ENCODE measurements at places on chromosomes 16 and 17.
A peak's percentile ranks its signal among the peaks of the same experiment; 100 is the strongest.

- DNase-seq, result no peak
These were observed 81.5 kb downstream of the TUBD1 start for GRCh38 chr17:59811209-59811608.

DNA sequence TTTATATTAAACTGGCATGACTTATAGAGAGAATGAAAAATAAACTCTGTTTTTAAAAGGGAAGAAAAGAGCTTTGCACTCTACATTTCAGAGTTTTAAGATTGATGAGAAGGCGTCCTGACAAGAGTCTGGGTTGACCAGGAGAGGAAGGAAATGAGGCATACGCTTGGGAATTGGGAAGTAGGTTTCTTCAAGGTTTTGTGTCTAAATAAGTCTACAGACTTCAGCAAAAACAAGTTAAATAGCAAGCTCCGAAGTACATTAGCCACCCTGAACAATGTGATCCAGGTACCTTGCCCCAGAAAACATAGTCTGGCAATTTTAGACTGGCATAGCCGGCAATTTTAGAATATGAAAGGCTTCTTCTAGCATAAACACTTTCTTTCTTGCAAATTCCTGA lies 28.5 kb upstream of the CCDC182 start:
- DNase-seq, result no peak

DNA sequence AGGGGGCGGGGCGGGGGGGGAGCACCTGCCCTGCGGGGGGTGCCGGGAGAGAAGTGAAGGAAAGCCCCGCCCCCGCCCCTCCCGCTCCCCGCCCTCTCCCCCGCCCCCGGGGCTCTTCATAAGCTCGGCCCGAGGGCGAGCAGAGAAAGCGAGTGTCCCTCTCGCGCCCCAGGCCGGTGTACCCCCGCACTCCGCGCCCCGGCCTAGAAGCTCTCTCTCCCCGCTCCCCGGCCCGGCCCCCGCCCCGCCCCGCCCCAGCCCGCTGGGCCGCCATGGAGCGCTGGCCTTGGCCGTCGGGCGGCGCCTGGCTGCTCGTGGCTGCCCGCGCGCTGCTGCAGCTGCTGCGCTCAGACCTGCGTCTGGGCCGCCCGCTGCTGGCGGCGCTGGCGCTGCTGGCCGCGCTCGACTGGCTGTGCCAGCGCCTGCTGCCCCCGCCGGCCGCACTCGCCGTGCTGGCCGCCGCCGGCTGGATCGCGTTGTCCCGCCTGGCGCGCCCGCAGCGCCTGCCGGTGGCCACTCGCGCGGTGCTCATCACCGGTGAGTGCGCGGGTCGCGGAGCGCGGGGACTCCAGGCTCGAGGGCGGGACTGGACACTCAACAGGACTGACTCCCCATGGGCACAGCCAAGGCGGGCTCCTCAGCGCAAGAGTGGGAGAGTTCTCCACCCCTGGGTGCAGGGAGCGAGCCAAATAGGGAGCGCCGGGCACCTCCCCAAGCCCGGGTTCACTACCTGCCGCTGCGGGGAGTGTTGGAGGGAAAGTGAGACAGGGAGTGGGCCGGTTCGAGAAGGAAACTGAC lies at the start of gene HSD11B2:
Gene HSD11B2, plus strand, starts transcription at position 145 of the 798 bp plus-strand sequence. Its CDS starts 128 bp downstream, at position 273.
- peak; percentile 71 for DNase-seq

DNA sequence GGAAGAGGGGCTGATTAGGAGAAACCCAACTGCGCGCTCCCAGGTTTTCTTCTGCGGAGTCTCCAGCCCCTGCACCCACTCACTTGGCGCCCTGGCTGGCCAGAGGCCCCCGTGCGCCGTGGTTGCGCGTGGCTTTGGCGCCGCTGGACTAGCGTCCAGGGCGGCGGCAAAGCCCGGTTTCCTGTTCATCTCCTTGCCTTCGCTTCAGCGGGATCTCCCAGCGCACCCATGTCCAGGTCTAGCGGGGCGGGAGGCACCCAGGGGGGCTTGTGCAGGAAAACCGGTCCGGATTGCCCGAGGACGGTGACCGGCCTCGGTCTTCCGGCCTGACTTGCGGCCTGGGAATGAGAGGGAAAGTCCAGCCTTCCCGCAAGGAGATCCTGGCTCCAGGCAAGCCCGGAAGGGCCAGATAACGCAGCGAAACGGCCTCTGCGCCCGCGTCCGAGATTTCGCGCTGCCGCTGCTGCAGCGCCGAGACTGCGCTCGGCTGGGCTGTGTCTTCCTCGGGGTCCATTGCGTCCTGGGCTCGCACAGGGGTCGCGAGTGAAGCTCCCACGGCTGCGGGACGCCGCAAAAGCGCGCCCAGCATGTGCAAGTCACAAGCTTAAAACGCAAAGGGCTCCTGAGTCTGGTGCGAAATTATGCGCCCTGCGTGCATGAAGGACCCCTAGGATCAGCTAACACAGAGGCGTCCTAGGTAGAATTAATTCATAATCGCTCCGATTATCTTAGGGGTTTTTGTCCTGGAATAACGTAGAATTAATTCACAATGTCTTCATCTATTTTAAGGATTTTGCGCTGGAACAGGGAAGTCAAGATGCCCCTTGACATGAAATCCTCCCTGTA lies 5.7 kb downstream of the FOXF1 start:
- no peak for DNase-seq

GRCh38 chr17:79049821-79050220 lies 24.8 kb upstream of the ENGASE start:
- DNase-seq, result no peak

GRCh38 chr17:80943346-80944145 lies 48.1 kb upstream of the CHMP6 start:
- DNase-seq, result no peak

- DNase-seq, result no peak
These were observed 612.3 kb upstream of the EEF2KMT start for GRCh38 chr16:5709889-5710288.

DNA sequence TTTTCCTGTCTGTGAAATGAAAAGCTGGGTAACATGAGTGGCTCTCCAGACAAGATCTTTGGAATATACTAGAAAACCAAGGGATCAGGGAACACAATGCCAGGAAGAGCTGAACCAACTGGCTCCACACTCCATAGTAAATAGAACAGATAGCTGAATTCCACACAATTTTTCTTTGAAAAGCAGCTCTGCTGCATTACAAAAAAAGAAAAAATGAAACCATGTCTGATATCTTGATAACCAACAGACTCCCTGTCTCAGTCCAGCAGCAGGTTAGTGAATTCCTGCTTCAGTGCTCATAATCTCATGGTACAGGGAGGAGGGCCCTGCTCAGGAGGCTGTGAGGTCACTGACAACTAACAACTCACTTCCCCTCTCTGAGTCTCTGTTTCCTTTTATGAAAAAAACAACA lies 97.1 kb downstream of the CDH11 start:
- DNase-seq, result no peak

DNA sequence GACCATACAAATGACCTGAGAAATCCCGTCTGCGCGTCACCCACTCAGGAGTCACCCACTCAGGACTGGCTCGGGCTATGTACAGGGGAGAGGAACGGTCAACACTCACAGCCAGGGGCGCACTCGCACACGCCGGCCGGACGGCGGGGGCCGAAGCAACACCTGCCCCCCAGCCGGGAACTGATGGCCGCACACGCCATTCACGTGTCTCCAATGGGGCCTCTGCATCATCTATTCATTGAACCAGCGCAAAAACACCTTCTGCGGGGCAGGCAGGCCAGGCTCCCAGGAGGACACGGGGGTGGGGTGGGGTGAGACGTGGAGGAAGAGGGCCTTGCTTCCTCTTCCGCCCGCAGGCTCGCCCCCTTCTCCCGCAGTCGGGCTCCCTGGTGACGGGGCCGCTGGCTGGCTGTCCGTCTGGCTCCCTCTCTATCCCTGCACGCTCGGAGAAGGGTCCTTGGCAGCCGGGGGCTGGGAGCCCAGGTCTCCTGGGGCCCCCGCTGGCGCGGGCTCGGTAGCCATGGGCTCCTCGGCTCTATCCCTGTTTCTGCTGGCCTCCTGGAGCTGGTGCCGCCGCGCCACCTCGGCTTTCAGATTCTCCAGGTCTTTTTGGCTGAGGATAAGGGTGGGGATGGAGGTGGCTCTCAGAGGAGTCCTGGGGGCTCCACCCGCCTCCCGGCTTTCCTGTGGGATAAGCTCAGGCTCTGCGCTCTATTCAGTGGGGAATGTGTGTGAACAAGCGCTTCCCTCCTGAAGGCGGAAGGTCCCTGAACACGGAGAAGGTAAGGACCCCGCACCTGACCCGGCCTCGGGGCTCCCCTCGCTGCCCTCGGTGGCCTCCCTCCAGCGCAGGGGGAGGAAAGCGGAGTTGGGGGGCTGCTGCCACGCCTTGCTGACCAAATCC lies 21.1 kb downstream of the CLUH start:
- peak; percentile 30 for DNase-seq

DNA sequence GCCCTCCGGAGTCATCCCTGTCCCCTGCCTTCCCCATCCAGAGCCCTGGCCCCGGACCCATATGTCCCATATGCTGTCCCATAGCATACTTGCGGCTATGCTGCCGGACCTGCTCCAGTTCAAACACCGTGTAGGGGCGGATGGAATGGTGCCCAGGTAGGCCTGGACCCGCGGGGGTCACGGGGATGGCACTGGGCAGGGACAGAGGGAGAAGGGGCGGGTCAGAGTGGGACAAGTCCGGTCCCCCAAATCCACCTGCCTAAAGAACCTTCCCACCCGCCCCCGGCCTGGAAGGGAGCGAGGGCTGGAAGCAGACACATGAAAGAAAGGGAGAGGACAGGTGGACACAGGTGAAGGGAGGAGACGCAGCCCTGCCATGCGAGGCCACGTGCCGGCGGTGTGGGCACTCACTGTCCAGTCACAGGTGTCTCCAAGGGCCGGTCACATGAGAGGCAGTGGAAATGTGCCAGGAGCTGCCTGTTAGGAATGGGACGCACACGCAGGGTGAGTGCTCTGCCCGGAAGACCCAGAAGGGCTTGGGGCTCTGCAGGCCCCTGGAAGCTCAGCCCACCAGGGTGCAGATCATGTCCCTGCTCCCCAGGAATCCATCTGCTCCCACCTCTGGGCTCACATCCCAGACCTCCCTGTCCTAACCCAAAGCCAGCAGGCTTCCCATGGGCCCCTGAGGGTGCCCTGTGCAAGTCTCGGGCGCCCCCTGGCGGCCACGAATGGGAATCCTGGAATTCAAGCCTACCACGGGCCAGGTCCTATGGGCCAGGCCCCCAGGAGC lies 14.0 kb downstream of the UBALD2 start:
- DNase-seq, result peak; percentile 92

DNA sequence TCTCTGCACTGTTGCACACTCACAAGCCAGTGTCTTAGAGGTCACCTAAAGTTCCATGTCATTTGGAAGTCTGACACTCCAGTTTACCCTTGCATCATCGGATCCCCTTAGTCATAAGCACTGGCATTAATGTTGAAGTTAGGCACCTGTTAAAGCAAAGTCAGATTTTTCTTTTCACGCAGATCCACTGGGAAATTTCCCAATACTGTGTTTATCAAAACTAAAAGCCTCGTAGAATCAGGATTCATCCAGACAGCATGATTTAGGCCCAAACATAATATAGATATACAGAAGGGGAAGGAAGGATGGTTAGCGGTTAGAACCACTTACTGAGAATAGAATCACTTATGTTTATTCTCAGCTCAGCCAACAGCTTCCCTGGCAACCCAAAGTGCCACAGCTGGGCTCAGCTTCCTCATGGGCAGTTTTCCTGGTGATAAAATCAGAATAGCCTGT lies 30.1 kb upstream of the HAPSTR1 start:
- DNase-seq, result no peak

- no peak for DNase-seq
These were observed 2.1 kb upstream of the HEXIM1 start for GRCh38 chr17:45146166-45146565.

- no peak for DNase-seq
These were observed 171.9 kb upstream of the RPH3AL start for GRCh38 chr17:524406-524950.

DNA sequence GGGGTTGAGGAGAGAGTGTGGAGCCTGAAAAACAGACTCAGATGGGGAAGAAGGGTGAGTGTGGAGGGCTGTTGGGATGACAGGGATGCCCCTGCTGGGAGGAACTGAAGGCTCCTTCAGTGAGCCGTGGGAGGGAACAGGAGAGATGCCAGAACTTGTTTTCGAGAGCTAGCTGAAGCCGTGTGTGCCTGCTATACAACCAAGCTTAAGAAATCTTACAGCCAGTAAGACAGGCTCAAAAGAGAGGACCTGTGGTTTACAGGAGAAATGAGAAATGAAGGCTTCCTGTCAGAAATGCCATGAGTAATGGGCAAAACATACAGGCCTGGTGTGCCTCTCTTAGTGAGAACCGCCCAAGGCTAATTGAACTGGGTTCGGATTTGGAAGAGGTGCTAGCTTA lies 99.6 kb downstream of the SPACA3 start:
- no peak for DNase-seq

DNA sequence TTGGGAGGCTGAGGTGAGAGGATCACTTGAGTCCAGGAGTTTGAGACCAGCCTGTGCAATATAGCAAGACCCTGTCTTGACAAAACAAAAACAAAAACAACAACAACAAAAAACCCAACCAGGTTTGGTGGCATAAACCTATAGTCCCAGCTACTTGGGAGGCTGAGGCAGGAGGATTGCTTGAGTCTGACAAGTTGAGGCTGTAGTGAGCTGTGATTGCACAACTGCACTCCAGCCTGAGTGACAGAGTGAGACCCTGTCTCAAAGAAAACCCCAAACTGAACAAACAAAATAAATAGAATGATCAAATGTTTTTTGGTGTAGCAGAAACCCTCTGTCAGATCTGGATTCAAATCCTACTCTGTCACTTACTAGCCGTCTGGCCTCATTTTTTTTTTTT lies 16.0 kb upstream of the SYT17 start:
- DNase-seq, result no peak

- no peak for DNase-seq
These were observed 3.7 kb downstream of the KRT24 start for GRCh38 chr17:40699853-40700252.

DNA sequence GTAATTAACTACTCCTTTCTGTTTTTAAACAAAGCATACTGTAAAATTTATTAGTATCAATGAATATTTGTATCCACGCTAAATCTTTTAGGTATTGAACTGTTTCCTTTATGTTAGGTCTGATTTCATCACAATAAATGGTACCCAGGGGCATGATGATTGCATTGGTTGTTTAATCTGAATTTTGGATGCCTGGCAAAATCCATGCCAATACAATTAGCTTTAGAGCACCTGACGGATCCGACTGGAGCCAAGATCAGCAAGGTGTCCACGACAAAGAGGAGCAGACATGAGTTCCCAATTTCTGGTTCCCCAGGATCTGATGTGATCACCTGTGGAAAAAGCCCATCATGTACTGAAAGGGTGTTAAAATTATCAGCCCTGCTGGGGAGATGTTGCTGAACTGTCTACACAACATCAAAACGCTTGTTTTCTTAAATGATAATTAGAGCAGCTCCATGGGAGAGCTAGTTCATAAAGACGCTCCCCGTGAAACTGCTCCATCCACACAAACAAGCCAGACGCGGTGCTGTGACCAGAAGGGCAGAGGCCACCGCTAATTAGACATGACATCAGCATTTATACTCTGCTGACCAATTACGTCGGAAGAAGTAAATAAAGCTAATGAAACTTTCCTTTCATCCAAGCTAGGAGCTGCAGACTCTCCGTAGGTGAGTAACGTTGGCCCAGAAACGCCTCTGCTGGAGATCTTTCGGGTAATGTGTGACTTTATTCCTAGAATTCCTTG lies 151.7 kb downstream of the CPPED1 start:
- DNase-seq, result no peak

GRCh38 chr17:7560172-7561027 lies 1.3 kb upstream of the SENP3 start:
- DNase-seq, result no peak

GRCh38 chr17:47279062-47279801 lies 25.6 kb downstream of the ITGB3 start:
- DNase-seq, result peak; percentile 83

- DNase-seq, result no peak
These were observed 351.1 kb downstream of the KCNJ2 start for GRCh38 chr17:70520447-70520846.

Measured in GM13976 (cell line).